Panc1 (cell line): ENCODE measurements at places on chromosomes 7 and 10.

DNA sequence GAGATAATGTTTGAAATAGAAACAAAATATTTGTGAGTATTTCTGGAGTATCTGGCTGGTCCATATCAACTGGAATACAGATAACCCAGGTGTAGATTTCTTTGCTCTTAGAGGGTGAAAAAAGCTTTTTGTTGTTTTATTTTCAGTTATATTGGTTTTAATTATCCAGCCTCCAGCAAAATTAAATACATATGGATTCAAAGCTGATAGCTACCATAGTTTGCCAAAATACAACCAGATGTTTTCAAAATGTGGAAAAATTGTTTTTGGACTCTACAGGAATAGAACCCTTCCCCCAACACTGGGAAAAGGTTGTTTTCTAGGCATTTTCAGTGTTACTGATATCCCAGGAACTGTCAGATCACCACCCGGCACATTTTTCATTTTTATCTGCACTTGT is 30.1 kb downstream of the LRRC17 start:
- DNase-seq, result no peak

DNA sequence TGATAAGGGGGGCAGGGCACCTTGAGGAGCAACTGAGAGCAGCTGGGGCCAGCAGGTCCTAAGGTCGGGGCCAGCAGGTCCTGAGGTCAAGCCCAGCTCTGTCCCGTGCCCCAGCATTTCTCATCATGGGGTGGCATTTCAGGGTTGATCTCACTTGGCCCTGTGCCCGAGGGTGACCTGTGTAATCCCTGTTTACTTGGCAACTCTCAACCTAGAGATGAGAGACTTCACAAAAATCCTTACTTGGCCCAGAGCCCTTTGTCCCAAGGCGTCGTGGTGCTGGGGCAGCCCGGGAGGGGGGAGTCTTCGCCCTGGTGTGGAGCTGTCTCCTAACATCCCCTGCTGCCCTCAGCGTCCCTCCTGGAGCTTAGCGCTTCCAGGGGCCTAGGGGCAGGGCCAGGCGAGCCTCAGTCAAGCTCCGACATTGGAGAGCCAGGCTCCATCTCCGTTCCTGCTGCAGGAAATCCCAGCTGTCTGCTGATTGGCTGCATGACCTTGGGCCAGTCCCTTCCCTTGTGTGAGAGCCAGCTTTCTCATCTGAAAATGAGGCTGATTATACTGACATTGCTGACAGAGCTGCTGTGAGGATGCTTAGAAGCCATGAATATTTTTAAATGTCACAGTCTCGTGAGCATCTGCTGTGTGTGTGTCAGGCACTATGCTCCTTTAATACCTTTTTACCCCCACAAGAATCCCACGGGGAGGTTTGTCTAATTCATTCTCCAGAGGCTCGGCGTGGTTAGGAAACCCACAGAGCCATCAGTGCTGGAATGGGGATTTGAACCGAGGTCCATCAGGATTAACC is 94.3 kb downstream of the ZMIZ1 start:
- DNase-seq, result no peak

- DNase-seq, result no peak
Measured at GRCh38 chr10:6737080-6737641, 157.1 kb upstream of the PRKCQ start.

GRCh38 chr7:78760620-78761355 is 692.7 kb downstream of the MAGI2 start:
- DNase-seq, result no peak

- no peak for DNase-seq
Measured at GRCh38 chr10:132187430-132188138, 836 bp downstream of the DPYSL4 start.

- DNase-seq, result no peak
Measured at GRCh38 chr10:11612021-11613001, 861 bp upstream of the USP6NL start.

GRCh38 chr7:101743241-101743994 is 74.0 kb upstream of the CUX1 start:
- DNase-seq, result no peak

DNA sequence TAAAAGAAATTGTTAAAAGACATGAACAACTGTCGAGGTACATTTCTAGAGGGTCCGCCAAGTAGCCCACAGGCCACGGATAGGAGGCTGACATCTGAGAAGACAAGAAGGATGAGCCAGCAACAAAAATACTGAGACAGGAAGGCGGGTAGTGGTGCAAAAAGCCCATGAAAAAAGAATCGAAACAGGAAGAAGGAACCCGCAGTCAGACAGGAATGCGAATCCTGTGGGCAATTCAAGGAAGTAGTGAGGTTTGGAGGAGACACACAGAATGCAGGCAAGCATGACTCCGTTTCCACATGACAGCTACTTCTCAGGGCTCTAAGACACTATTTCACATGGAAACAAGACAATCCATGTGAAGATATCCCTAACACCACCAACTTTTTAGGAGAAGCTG is 125.2 kb downstream of the DOCK4 start:
- peak; percentile 41 for DNase-seq

DNA sequence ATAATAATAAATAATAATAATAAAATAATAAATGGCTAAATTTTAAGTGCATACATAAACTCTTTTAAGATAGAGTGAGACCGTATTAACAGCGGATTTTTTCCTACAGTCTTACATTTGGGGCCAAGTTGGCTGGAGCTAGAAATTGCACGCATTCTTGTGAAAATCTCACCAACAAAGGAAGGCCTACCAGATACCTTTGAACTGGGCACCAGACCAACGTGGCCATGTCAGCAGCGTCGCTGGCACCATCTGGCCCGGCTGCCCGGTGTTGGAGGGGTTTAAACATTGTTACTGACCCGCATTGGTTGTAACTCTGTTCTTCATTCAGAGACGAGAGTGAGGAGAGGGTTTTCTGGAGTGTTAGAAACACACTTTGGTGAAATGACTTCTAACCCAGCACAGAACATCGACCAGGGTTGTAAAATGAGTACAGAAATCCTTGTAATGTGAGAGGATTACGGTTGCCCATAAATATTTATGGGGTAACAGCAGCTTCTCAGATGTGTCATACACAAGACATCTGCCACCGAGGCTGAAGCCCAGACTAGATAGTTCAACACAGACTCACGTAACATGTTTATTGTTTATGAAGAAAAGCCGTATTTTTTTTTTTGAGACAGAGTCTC is 34.6 kb upstream of the UNCX start:
- no peak for DNase-seq

GRCh38 chr7:107879400-107880035 is 11.5 kb upstream of the DLD start:
- DNase-seq, result peak; percentile 56

DNA sequence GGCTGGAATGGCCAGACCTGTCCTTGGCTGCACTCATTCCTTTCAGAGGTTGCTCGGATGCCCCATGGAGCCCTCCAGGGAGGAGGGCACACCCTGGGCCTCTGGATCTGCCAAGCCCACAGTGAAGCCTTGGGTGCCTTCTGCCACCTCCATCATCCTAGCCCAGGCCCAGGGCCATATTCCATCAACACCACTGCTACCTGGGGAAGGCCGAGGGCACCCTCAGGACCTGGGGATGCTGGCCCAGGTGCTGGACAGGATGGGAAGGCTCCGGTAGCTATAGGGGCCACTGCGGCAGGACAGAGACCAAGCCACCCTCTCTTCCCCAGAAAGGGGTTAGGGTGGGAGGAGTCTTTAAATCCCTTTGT is 810 bp downstream of the OPN4 start:
- no peak for DNase-seq

DNA sequence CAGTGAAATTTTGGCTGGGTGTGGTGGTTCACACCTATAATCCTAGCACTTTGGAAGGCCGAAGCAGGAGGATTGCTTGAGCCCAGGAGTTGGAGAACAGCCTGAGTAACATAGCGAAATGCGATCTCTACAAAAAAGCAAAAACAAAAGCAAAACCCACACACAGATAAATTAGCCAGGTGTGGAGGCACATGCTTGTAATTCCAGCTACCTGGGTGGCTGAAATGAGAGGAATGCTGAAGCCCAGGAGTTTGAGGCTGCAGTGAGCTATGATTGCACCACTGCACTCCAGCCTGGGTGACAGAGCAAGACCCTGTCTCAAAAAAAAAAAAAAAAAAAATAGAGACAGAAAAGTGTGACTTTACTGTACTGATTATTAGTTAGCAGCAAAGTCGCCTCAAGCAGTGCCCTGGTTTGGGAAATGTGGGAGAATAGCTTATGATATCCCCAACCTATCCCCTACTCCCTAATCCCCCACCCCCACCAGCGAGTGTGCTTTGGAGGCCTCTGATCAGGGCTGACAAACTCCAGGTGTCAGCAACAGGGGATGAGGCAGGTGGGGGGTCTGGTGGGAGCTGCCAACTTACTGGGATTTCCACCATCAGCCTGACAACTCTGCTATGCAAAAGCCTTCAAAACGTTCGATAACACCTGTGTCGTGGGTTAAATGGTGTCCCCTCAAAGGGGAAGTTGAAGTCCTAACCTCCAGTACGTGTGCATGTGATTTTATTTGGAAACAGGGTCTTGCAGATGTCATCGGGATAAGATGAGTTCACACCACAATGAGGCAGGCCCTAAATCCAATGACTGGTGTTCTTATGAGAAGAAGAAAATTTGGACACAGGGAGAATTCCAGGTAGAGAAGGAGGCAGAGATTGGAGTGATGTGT is 124.7 kb upstream of the SDK1 start:
- no peak for DNase-seq

DNA sequence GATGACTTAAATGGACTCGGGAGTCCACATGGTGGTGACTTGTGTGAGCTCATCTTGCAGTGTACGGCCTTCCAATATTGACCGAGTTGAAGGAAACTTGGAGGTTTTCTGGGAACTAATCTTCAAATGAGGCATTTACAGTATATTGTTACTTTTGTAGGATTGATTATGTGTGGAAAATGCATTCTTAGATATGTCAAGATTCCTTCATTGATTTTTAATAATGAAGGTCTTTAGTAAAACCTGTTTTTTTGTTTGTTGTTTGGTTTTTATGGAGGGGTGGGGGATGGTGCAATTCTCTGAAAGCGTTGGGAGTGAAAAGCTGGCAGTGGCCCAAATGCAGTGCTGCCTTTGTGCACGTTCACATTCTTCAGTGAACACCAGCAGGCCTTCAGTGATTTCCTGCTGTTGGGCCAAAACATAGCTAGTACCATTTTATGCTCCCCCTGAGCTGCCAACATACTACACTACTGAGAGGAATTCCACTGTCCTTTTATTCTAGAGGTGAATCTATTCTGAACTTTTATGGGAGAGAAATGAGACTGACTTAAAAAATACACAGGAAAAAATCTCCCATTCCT is 50.4 kb downstream of the CCNY start:
- DNase-seq, result no peak

GRCh38 chr7:116399819-116400218 is 99.7 kb upstream of the CAV2 start:
- no peak for DNase-seq

DNA sequence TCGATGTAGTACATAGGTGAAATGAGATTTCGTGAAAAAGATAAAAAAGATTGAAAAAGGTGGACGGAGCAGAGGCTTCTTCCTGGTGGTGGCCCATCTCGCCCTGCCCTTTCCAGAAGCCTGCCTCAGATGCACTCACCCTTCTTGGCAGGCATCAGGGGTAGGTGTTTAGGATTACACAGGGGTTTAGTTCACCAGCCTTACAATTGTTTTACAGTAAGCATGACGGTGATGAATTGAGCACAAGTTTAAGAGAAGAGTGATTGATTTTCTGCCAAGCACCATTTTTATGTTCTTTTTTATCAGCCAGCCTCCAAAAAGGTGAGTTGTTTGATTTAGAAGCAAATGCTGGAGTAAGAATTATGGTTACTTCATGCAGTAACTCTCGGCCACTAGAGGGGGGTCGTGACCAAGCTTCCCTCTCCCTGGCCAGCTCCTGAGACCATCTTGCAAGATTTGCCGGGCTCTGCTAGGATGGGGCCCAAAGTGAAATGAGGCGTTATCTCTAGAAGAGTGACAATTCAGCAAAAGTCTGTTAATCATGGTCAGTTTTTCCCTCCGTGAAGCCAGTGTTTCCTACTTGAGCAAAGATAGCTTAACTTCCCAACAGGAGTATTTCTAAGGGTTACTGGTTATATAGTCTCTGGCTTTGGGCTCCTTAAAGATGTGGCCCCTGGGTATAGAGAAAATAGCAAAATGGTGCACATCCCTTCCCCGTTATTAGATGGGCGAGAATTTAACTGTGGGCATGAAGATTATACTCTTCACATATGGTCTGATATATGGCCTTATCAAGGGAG is 228.8 kb downstream of the BMPER start:
- peak; percentile 24 for DNase-seq

- no peak for DNase-seq
Measured at GRCh38 chr10:78290131-78290750, 256.6 kb downstream of the RPS24 start.

DNA sequence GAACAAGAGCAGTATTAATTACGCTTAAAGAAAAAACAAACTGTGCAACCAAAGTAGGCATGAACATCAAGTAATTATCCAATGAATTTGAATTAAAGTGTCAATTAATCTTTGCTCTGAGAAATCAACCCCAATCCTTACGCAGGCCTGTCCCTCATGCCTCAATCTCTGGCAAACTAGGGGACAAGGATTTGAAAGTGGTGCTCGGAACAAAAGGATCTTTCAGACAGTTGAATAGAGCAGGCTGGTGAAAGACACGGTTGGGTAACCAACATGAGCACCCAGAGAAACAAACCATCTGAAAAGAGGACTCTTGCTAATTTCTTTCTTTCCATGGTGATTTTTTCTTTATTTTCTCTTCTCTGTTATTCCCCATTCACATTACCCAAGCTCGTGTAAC is 203.5 kb upstream of the PHF14 start:
- DNase-seq, result no peak

DNA sequence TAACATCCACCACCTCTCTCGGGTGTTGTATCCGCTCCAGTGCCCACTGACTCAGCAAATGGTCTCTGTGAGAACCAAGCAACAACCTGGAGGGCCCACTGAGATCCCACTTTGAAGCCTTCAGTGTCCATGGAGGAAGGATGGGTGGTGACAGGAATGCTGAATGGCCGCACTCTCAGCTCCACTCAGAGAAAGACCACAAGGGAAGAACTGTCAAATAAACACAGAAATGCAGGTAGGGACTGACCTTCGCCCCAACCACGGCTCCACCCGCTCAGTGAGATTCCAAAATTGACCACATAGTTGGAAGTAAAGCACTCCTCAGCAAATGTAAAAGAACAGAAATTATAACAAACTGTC is 65.8 kb downstream of the VIPR2 start:
- no peak for DNase-seq

- DNase-seq, result no peak
Measured at GRCh38 chr10:77196614-77197013, 441.0 kb downstream of the KCNMA1 start.

DNA sequence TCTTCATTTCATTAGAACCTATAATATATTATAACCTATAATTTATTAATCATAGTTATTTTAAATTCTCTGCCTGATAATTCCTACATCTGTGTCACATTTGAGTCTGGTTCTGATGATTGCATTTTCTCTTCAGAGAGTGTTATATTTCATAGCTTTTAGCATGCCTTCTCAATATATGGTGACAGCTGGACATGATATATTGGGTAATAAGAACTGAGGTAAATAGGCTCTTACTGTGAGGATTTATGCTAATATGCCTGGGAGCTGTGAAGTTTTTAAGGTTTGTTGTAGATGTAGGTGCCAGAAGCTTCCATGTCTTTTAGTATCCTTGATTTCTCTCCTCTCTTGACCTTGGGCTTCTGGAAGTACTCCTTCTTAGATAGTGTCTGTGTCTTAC is 325.9 kb upstream of the SEMA3D start:
- no peak for DNase-seq
